ENCODE measurements at places on chromosomes 6 and 20.

- no peak for DNase-seq
Measured at GRCh38 chr6:51273228-51273961, 454.7 kb downstream of the TFAP2B start.

DNA sequence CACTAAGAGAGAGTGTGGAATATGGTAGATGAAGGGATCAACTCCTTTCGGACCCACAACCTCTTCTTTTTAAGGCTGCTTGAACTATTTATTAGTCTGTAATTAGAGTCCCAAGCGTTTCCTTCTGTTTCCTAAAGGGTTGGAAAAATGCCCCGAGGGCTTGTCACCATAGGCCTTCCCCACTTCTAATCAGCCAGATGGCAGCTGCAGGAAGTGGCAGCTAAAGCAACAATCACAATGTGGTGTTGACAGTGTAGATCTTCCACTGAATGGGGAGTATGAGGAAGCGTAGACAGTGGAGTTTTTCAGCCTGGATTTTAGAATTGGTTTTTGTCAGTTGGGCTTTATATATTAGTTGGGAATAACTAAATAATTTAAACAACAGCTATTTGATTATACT lies 40.6 kb downstream of the SLC35D3 start:
- DNase-seq = no peak

GRCh38 chr6:551405-551804 lies 105.5 kb downstream of the HUS1B start:
- no peak for DNase-seq

DNA sequence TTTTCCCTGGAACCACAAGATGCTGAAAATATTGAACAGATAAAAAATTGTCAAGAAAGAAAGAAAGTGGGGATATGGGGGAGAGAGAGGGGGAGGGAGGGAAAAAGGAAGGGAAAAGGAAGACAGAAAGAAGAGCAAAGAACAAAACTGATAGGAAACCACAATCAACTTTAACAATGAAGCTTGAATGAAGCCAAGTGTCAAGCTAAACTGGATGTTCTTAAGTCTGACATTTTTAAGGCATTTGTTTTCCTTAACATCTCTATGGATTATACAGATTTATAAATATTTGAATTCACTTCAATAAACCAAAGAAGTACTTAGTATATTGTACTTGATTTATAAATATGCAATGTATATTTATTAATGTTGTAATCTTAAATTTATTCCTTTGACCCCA lies 197.6 kb upstream of the SMLR1 start:
- DNase-seq = no peak

DNA sequence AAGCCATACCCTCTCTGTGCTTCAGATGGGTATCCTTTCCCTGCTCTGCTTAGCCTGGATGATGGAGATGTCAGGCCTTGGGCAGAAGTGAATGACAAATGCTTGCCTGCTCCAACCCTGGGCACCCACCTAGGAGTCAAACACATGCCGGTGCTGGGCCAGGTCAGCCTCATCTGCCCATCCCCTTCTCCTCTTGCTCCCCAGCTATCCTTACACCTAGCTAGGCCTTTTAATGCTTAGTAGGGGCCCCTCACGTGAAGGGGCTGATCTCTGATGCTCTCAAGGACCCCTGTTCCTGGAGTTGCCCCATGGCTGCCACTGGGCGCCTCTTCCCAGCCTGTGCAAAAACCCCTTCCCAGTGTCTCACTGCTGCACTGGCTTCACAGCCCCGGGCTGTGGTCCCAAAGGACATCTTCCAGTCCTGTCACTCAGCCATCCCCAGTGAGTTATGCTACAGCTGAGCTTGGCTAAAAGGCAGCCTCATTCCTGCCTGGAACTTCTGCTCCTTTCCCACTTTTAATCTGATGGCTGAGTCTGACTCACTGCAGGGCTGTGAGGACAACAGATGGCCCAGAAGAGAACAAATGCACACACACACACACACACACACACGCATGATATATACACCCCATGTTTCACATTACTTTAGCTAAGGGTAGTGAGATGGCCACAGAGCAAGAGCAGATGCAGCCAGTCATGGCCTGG lies 12.8 kb upstream of the SDCBP2 start:
- DNase-seq = no peak

GRCh38 chr6:45963896-45964295 lies 51.8 kb downstream of the CLIC5 start:
- no peak for DNase-seq

GRCh38 chr6:13677878-13678254 lies 33.8 kb downstream of the RANBP9 start:
- DNase-seq = no peak

GRCh38 chr6:49550492-49551077 lies at the start of gene C6orf141:
Gene C6orf141, plus strand, starts transcription at chr6:49550668. Its CDS starts 125 bp downstream, at chr6:49550793.
- no peak for DNase-seq

DNA sequence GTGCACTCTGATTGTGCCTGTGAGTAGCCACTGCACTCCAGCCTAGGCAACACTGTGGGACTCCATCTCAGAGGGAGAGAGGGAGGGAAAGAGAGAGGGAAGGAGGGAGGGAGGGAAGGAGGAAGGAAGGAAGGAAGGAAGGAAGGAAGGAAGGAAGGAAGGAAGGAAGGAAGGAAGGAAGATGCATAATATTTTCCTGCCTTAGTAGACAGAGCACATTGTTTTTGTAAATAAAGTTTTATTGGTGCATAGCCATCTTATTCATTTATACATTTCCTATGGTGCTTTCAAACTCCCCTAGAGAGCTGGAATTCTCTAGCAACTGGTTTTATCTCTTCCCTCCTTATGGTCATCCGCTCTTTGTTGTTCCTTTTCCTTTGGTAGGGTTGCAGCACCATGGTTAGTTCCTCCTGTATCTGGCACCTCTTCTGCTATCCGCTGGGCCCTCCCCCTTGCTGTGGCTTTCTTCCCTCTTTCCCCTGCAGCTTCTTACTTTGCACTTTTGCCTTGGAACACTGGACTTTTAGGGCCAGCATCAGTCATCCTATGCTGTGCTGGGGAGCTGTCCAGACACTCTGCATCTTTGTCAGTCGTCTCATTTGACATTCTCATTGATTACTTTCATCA lies 20.2 kb downstream of the GPR6 start:
- no peak for DNase-seq

GRCh38 chr6:112781241-112781640 lies 434.1 kb downstream of the RFPL4B start:
- DNase-seq = no peak

GRCh38 chr6:145032562-145033145 lies 702.7 kb downstream of the EPM2A start:
- no peak for DNase-seq

DNA sequence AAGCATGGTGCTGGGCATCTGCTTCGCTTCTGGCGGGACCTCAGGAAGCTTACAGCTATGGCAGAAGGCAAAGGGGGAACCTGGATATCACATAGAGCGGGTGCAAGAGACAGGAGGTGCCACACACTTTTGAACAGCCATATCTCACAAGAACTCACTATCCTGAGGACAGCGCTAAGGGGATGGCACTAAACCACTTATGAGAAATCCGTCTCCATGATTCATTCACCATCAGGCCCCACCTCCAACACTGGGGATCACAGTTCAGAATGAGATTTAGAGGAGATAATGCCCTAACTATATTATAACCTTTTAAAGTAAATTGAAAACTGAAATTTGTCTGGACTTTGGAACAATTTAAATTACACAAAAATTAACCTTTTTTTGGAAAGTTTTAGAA lies 37.8 kb upstream of the SUMO4 start:
- no peak for DNase-seq

DNA sequence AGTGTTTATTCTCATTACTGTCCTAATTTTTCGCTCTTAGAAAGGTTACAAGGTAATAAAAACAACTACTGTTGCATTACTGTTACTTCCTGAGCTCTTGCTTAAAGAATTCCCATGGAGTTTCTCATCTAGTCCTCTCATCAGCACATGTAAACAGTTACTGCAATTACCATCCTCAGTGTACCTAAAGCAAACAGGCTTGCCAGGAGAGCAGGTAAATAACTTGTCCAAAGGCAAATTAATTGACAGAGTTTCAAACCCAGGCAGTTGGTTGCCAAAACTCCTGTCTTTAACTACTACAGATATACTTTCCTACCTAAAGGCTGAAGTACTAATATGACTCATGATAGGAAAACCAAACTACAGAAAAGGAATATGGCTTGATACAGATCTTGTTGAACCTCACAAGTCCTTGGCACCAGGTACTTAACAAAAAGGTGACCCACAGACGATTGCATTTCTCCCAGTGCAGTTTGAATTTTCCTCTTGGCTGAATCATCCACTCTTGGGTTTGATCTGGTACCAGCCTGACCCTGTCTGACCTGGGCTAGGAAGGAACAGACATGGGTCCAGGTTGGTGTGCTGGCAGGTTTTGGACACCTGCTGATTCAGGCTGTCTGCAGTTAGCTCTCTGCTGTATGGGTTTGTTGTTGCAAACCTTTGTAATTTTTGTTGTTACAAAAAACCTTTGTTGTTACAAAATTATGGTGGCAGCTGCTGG lies 153.0 kb downstream of the CFAP61 start:
- no peak for DNase-seq

- DNase-seq = no peak
Measured at GRCh38 chr6:84150705-84151104, 76.7 kb downstream of the CEP162 start.

DNA sequence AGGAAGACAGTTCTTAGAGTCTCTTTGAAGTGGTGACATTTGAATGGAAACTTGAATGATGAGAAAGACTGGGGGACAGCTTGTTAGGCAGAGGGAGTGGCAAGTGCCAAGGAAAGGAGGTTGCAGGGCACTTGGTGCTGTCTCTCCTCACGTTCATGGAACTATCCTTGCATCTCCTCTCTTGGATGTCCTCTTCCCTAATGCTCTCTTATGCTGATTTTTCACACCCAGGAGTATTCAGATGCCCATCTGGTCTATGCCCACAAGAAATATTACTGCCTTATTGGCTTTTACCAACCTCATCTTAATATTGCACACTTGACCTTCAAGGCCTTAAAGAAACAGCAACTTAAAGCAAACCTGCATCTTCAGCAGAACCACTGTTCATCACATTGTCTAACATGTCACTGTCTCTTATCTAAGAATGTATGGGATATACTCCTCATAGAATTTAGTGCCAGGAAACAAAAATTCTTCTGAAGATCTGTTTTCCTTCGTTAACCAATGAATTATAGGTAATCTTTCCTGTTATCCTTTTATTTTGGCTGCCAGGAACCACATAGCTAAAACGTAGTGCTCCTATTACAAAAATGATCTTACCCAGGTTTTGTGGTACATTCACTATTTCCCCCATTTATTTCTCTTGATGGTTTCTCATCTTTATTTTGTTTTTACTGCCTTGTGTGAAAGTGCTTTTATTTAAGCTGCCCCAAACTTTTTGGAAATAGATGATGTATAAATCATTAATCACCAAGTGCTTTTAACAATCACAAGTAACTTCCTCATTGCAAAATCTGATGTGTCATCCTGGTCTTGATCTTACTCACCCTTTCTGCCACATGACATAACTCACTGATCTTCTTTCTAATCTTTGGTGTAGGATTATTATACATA lies 12.8 kb downstream of the RGS17 start:
- DNase-seq = no peak

GRCh38 chr6:51854876-51855275 lies 232.5 kb downstream of the PKHD1 start:
- no peak for DNase-seq

DNA sequence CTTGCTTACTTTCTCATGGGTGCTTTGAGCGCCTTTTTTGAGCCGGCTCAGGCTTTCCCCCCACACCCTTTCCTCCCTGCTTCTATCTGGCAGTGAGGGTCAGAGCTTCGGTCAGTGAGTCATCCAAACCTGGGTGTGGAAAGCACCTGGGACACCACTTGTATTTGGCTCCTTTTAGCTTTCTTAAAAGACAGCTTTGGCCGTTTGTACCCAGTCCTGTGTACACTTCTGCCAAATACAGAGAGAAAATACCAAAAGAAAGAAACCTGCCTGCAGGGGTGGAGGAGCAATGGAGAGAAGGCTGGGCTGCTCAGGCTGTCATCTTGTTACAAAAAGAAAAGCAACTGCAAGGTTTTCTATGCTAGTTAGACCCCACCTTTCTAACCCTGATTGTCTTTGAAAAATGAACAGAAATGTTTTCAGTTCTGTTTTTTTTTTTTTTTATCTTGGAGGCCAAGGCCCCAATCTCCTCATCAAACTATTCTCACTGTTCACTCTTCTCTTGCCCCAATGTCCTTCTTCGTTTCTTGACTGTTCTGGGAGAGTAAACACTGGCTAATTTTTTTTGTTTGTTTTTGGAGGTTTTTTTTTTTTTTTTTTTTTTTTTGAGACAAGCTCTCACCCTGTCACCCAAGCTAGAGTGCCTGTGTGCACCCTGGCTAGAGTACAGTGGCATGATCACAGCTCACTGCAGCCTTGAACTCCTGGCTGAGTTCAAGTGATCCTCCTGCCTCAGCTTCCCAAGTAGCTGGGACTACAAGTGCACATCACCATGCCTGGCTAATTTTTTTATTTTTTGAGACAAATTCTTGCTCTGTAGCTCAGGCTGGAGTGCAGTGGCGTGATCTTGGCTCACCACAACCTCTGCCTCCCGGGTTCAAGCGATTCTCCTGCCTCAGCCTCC lies 76.4 kb downstream of the SSR1 start:
- DNase-seq = no peak

Measured in activated CD4-positive, CD25-positive, alpha-beta regulatory T cell treated with anti-CD3 and anti-CD28 coated beads, Interleukin-2, amount 50 U/mL, for 16 hours (primary cell).